ENCODE measurements at places on chromosomes 11 and 22. TPM values are rescaled to one million over a fixed set of nuclear protein-coding genes. Genes with fewer than 3 reads are reported as not detected.

MMP13 gene
- not detected for total RNA-seq

CD44 gene
- 357 TPM for total RNA-seq

UBQLN3 gene
- not detected for total RNA-seq

SLC22A8 gene
- total RNA-seq, result not detected

PLAAT5 gene
- 0.07 TPM for total RNA-seq

Data from activated CD4-positive, alpha-beta T cell treated with anti-CD3 and anti-CD28 coated beads for 36 hours (primary cell).